ENCODE measurements at places on chromosomes 2 and 18.

GRCh38 chr2:178194600-178195389, 483 bp downstream of the OSBPL6 start:
- peak; percentile 14 for DNase-seq

- DNase-seq, result no peak
Measured at GRCh38 chr2:101446869-101447268, 28.0 kb downstream of the RFX8 start.

- no peak for DNase-seq
Measured at GRCh38 chr2:27128668-27129571, 5.3 kb downstream of the ABHD1 start.

GRCh38 chr2:163716101-163716500, 19.7 kb downstream of the FIGN start:
- no peak for DNase-seq

DNA sequence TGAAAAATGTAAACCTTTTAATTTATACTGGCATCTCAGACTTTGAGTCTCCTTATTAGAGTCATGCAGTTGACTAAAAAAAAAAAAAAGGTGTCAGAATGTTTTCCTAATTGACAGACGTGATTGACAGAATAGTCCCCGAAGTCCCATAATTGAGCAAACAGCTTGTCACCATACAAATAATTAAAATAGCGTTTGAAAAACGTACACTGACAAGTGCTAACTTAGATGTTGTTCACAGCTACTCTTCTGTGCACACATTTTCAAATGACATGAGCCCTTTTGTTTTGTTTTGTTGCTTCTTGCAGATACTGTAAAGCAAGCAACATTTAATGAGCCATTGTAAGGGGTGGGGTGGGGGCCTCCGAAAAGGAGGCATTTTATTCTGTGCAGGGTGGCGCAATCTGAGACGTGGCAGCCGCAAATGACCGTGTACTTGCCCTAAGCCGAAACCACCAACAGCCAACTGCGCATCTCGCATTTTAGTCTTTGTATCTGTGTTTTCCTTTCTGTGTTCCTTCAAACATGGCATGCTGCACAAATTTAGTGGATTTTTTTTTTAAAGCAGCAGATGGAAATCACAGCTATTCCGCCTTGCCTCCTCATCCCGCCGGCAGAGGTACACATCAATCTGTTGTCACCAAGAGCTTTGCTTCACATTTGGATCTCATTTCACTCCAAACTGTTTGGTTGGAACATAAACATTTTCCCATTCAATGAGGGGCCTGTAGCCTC, 52.4 kb downstream of the LPIN1 start:
- DNase-seq, result no peak

GRCh38 chr18:13550418-13551304, 175.7 kb downstream of the FAM210A start:
- DNase-seq, result no peak

DNA sequence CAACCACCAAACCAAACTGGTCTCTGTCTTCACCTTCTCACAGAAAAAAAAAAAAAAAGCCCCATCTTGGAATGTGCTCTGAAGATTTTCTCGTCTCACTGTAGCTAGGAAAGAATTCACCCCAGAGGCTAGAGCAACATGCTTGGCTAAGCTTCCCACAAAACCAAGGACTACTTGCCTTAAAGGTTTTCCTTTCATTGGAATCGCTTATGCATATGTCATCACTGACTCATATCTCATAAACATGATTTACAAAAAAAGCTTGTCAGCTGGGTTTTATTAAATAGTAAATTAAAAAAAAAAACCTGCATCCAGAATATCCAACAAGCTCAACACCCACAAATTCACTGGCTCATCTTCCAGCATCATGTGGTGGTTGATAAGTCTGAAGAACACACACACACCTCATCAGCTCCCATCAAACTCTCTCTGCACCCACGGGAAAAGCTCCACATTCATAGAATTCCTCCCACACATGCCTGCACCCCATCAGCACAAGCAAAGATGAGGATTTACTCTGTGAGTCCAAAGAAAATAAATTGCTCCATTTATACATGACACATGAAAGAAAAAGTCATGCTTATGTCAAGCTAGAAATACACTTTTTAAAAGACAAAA, 182.0 kb upstream of the TRIB2 start:
- no peak for DNase-seq

All from germinal center (tissue), 1 donor.